ENCODE measurements at places on chromosomes 7 and 10.

DNA sequence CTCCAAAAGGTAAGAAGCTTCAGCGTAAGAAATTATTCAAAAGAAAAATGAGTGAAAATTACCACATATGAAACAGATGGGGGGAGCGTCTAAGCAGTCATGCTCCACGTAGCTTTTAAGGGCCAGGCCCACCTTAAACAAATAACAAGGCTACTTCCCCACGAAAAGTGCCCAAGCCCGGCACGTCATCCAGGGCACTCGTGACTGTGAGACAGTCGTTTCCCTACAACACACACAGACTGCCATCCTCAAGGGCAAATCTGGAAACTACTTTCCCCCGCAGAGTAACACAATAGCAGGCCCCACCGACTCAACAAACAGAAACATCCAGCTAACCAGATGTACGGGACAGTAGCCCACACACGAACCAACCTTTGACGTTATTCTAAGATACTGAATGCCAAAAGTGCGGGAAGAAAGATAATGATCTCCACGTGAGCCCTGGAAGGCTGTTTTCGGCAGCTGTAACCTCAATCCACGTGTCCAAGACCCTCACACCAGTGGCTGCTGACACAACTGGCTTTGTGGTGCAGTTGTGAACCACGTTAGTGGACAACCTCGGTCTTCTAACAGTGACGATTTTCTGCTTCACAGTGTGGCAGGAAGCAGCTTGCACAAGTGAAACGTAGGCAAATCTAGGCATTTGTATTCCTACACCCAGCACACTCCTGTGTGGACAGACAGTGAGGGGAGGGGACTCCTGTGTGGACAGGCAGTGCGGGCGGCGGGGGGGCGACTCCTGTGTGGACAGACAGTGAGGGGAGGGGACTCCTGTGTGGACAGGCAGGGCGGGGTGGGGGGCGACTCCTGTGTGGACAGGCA, 251.7 kb downstream of the ZMYND11 start:
- no peak for DNase-seq

DNA sequence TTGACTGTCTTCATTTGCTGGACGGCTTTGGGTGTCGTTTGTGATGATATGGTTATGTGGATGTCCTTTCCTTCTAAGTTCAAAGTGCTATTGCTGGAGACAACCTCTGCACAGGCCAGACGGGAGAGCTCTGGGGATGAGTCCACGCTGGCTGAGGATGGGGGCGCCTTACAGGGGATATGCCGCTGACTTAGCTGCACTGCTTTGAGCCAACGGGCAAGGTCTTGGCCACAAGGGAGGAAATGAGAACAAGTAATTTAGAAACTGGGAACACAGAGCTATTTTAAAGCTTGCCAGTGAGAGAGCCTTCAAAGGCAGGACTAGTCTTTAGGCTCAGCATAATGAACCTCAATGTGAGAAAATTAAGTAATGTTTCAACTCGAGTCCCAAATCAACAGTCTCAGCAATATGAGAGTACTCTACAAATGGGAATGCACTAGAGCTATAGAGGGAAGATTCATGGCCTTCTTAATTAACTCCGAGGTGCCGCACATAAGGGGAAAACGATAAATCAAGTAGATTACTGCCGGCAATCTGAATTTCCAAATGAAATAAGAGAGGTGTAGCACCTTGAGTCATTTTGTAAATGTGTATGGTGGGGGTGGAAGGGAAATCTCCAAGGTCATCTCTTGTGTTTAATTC, 209.3 kb downstream of the JAZF1 start:
- DNase-seq: no peak

GRCh38 chr7:68980011-68980410, 618.3 kb upstream of the AUTS2 start:
- DNase-seq: no peak

GRCh38 chr7:135160098-135160857, 10.2 kb downstream of the CYREN start:
- DNase-seq: no peak

- DNase-seq: no peak
Measured at GRCh38 chr7:138008019-138008587, 6.2 kb upstream of the CREB3L2 start.

DNA sequence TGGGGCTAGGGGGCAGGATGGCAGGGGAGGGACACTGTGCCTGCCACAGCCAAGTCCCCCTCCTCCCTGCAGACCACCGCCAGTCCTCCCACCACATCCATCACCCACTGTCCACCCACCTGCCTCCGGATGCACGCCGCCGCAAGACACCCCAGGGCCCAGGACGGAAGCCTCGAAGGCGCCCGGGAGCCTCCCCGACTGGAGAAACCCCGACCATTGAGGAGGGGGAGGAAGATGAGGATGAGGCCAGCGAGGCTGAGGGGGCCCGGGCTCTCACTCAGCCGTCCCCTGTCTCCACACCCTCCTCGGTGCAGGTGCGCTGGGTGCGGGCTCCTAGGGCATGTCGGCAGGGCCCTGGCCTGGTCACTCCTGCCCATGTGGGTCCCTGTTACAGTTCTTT, 5.1 kb downstream of the SLC4A2 start:
- no peak for DNase-seq

DNA sequence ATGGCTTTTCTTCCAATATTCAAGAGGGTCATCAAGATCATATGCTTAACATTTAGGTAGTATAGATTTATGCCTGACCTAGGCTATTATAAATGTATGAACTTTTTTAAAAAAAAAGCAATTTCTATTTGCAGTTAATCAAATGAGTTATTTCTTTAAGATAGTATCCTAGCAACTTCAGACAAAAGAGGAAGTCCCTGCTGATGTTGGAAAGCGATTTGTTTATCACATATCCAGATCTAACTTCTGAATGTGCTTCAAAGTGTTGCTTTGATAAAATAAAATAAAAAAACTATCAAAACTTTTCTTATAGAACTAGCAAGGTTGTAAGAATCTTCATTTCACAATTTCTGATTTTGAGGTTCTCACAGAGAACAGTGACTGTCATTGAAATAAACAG, 401.9 kb upstream of the PHF14 start:
- DNase-seq: no peak

- DNase-seq: no peak
Measured at GRCh38 chr7:39433550-39433949, 132.7 kb upstream of the YAE1 start.

GRCh38 chr10:76119036-76119435, 687.6 kb downstream of the LRMDA start:
- no peak for DNase-seq

Measured in NCI-H1417 treated with DMSO at 0.1 percent for 48 hours (cell line).